Tongue (tissue), 3 donors: ENCODE measurements at places on chromosomes 16 and 17. TPM values are rescaled to one million over a fixed set of nuclear protein-coding genes. Genes with fewer than 3 reads are reported as not detected.

The EXOC3L1 gene
- total RNA-seq: 3.6 TPM

The LGALS9B gene
- 4.7 TPM for total RNA-seq

The TEDC2 gene
- 3.4 TPM for total RNA-seq

The RTN4RL1 gene
- 1.8 TPM for total RNA-seq

The LGALS9C gene
- total RNA-seq: 5.6 TPM

The FBXL20 gene
- total RNA-seq: 17.6 TPM

The MON1B gene
- 5.0 TPM for total RNA-seq

The ORC6 gene
- 11.9 TPM for total RNA-seq

The RBL2 gene
- 78.7 TPM for total RNA-seq

The TP53TG3D gene
- not detected for total RNA-seq

The MPP2 gene
- 4.6 TPM for total RNA-seq

The UBALD1 gene
- total RNA-seq: 13.3 TPM

The MEIOC gene
- not detected for total RNA-seq

The SDK2 gene
- 12.7 TPM for total RNA-seq
